Activated effector memory CD4-positive, alpha-beta T cell treated with anti-CD3 and anti-CD28 coated beads, Interleukin-2, amount 50 U/mL, for 16 hours (primary cell): ENCODE measurements at places on chromosomes 4 and X.

GRCh38 chr4:109574931-109575804 lies 15.1 kb downstream of the MCUB start:
- DNase-seq, result peak; percentile 63

DNA sequence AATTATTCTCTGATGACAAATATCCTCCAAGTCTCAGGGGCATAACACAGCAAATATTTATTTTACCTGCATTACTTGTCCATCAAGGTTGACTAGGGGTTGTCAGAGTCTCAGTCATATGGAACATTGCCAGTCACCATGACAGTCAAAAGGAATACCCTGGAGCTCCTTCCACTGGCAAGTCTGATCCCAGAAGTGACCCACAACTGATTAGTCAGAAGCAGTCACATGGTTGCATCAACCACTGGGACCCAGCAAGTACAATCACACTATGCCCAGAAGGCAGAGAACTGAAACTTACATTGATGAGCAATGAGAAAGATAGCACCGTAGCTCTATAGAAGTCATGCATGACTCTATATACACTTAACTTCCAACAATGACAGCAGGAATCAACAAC lies 41.9 kb upstream of the SOD3 start:
- no peak for DNase-seq

GRCh38 chr4:140643571-140644055 lies 74.9 kb upstream of the UCP1 start:
- no peak for DNase-seq

DNA sequence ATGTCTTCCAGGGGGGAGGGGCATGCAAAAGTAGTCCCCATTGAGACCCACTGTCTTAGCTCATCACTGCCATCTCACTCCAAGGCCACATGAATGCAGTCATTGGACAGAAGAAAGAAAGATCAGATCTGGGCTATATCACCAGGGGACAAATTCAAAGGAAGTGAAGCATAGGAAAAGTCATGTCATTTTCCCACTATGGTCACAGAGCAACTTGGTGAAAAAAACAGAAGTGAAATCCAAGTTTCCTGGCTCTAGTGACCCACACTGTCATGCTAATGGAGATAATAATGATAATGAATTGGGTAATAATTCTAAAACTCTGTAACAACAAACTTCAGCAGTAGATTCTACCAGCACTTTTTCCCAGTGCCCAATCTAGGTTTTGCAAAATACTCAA lies 9.9 kb downstream of the LHFPL1 start:
- DNase-seq, result no peak

- no peak for DNase-seq
Observed at GRCh38 chrX:13491061-13491460, 78.3 kb upstream of the EGFL6 start.

DNA sequence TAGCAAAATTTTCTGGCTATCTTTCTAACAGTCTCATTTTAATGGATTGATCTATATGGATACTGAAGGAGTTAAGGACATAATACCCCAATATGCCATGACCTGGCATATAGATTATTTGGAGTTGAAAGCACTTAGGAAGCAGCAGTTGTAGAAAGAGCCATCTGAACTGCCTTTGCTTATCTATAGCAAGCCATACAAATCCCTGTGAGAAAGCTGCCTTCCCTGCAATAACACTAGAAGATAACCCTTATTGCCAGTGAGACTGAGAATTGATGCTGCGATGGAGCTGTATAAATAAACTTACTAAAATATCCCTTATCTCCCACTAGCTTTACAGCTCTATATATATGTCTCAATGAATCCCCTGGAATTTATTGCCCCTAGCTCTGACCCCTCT lies 346.3 kb downstream of the TECRL start:
- no peak for DNase-seq

GRCh38 chr4:152989554-152989970 lies 53.4 kb downstream of the FHDC1 start:
- no peak for DNase-seq

GRCh38 chr4:3437582-3437936 lies 4.2 kb upstream of the HGFAC start:
- DNase-seq, result no peak

DNA sequence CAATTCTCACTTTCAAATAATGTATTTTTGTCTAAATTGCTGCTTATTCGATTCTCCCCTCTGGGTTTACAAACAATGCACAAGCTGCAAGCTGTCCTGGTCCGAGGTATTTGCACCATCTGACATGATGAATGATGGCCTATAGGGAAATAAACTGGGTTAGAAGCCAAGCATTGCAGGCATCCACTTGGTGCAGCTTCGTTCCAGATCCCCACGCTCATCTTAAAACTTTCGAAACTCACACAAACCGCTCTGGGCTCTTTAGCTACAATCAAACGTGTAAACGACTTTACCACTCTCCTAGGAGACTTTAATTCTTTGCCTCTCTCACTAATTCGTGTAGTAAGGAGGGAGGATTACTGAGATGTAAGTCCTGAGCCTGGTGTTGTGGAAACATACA lies 19.0 kb downstream of the PHKA2 start:
- DNase-seq, result no peak

DNA sequence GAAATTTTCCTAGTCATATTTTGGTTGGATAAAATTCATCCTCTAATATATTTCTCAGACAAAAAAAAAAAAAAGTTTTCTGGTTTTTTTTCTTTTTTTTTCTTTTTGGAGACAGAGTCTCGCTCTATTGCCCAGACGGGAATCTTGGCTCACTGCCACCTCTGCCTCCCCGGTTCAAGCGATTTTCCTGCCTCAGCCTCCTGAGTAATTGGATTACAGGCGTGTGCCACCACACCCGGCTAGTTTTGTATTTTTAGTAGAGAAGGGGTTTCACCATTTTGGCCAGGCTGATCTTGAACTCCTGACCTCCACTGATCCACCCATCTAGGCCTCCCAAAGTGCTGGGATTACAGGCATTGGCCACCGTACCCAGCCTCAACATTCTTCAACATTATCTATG lies 432.7 kb upstream of the PABPC4L start:
- DNase-seq, result no peak

GRCh38 chr4:174709526-174709925 lies 119.5 kb downstream of the GLRA3 start:
- no peak for DNase-seq

DNA sequence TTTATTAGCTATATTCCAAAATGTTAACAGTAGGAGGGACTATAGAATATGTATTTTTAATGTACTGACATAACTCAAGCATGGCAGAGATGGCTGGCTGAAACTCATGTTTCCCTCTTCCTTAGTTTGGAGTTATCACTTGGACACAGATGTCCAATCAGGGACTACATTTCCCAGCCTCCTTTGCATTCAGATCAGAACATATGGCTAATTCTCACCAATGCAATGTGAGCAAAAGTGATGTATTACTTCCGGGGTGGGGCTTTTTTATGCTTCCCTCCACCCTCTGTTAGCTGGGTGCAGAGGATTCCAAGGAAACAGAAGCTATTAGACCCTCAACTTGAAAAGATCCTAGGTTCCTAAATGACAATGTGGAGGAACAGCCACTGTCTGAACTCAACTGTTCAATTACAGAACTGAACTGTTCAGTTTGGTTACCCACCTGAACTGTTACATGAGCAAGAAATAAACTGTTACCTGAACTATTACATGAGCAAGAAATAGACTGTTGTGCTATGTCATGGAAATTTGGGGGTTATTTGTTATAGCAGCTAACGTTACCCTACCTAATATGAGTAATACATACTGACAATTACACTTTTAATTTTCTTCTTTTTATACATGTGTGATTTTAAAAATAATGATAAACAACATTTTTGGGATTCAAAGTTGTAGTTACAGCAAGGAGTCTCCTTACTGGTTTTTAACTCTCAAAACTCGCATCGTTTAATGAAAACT lies 29.6 kb upstream of the ERVMER34-1 start:
- DNase-seq, result no peak

- no peak for DNase-seq
Observed at GRCh38 chr4:72900952-72901351, 168.6 kb downstream of the COX18 start.

GRCh38 chr4:30792601-30793000 lies 72.4 kb downstream of the PCDH7 start:
- DNase-seq, result no peak

DNA sequence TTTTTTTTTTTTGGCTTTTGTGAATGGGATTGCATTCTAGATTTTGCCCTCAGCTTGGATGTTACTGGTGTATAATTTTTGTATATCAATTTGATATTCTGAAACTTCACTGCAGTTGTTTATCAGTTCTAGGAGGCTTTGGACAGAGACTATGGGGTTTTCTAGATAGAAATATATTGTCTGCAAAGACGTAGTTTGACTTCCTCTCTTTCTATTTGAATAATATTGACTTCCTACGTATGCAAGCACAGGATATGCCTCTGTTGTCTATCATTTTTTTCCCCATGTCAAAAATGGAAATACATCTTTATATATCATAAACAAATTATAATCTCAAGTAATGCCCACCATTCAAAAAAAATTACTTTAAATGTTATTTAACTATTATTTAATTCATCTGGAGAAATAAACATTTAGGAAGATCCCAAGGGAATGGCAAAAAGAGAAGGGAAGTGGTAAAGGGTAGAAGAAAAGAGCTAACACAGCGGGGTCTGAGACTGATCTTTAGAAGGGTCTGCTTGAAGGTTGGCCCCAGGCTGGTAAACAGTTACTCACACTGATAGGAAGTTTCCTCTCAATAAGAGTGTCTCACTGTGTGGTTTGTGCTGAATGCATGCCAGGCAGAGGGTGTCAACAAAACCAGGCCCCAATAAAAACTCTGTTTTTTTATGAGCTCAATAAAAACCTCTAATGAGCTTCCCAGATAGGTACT lies 35.7 kb downstream of the ZNF518B start:
- no peak for DNase-seq

DNA sequence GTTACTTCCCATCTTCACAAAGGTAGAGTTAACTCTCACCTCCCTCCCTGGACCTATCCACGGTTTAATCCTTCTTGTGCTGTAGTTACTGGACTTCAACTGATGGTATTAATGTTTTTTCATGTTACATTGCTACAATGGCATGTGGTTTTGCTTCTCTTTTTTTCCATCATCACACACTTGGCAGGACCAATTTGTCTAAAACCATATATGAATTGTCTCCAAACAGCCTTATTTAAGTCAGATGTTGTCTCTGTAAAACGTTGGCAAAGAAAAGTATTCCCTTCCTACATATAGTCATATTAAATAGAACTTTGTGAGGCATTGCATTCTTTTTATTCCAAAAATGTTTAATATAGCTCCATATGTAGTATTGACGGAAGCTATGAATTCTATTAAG lies 15.5 kb downstream of the PRRG1 start:
- no peak for DNase-seq

DNA sequence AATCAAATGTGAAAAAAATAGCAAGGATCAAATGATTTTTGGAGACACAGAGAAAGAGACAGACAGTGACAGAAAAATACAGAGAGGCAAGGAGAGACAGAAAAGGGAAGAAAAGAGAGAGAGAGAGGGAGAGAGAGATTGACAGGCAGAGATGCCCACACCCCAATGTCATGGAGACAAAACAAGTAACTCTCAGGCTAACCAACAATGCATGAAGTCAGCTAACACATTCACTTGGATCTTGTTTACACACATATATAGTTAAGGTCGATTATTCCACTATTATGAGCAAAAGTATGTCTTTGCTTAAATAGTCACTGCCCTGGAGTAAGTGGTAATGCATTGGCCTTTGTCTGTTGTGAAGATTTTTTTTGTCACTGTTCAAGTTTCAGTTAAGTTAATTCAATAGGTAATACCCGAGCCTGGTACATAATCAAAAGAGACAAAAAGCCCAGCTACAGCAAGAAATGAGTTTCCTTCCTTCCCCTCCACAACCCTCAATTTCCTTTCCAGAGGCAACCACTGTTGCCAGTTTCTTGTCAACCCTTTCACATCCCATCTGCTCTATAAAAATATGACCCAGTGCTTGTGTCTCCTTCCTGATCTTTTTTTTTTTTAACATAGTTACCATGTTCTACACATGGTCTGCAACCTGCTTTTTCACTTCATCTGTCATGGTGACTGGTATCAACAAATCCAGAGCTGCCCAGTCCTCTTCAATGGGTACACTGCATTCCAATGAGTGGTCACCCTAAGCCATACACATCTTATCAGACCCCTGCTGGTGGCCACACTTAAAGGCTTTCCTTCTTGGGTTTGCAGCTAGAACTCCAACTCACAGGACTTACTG lies 52.1 kb downstream of the PROM1 start:
- DNase-seq, result no peak

DNA sequence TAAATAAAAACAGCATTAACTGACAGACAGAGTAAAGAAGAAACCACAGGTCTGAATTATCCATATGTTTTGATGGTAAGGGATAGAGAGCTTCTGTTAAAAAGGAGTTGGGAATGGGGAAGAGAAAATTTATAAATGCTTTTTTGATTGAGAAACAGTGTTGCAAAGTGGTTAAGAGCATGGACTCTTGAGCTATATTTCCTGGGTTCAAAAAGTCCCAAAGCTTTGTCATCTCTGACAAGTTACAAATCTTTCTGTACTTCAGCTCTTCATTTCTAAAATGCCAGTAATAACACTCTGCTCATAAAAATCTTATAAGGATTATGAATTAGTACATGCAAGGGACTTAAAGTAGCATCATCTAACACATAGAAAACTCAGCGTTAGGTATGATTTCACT lies 62.2 kb downstream of the N4BP2 start:
- no peak for DNase-seq

DNA sequence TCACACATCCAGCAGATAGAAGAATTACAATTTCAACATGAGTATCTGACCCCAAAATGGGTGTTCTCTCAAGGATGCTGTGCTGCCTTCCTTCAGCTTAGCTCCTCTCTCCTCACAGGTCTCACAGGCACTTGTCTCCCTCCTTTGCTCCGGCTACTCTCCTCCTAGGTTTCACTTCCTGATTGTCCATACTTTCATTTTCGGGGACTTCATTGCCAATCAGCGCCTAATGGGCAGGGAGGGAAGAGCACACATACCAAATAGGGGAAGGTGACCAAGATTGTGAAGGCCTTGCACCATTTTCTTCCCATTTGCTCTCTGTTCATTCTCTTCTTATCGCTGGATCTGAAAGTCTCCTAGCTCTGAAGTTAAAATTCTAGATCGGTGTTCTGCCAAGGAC lies 125.4 kb upstream of the EOLA2 start:
- no peak for DNase-seq

DNA sequence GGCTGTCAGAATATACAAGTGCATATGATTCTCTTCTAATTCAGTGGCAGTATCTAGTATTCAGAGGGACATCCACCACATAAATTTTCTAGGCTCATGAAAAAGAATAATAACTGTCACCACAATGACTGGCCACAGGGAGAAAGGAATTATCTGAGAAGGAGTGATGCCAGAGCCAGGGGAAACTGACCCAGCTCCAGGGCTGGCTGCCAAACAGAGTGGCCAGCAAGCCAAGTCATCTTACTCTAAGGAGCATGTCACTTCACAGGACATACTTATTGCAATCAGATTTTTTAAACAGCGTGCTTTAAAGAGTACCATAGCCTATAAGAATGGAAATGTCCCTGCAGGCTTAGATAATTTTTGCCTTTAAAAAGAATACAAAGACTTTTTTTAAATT lies 5.8 kb upstream of the SEPTIN11 start:
- no peak for DNase-seq

GRCh38 chrX:11304829-11305228 lies 11.6 kb downstream of the AMELX start:
- no peak for DNase-seq

- no peak for DNase-seq
Observed at GRCh38 chr4:175560604-175561003, 251.5 kb downstream of the GPM6A start.
